Fibroblast of skin of scalp (primary cell): ENCODE measurements at places on chromosomes 16 and 17.
A peak's percentile ranks its signal among the peaks of the same experiment; 100 is the strongest.

DNA sequence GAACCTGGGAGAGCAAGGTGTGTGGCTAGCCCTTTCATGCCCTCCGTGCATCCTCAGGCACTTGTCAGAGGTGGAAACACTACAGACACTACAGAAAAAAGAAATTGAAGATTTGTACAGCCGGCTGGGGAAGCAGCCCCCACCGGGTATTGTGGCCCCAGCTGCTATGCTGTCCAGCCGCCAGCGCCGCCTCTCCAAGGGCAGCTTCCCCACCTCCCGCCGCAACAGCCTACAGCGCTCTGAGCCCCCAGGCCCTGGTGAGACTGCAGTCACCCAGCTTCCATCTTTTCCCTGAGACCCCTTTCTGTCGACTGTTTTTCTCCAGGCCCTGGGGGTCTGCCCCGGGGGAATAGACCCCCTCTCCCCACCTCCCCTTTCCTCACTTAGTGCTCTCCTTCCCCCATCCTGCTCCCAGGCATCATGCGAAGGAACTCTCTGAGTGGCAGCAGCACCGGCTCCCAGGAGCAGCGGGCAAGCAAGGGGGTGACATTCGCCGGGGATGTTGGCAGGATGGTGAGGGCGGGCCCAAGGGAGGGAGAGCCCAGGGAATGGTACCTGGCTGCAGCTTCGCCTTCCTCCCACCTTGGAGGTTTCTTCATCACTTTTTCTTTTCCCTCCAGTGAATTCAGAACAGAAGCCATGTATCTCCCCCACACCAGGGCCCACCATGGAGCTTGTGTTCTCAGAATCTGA lies 2.3 kb downstream of the COA3 start:
- no peak for DNase-seq

DNA sequence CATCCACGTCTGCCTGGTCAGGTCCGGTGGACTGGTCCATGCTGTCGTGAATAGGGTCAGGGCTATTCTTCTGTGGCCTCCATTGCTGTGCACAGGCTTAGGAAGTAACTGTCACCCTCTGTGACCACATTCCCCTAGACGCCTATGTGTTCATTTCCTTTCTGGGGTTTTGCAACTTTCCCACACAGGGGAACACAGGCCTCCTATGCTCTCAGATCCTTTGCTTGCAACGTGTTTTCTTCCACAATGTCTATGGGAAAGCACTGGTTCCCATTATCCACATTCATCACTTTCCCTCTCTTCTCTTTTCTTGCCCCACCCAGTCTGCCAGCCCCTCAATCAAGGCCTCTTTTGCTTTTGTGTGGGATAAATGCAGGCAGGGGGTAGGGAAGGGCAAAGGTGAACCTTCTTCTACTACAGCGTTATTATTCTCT lies 43.2 kb upstream of the DNAJA2 start:
- no peak for DNase-seq

DNA sequence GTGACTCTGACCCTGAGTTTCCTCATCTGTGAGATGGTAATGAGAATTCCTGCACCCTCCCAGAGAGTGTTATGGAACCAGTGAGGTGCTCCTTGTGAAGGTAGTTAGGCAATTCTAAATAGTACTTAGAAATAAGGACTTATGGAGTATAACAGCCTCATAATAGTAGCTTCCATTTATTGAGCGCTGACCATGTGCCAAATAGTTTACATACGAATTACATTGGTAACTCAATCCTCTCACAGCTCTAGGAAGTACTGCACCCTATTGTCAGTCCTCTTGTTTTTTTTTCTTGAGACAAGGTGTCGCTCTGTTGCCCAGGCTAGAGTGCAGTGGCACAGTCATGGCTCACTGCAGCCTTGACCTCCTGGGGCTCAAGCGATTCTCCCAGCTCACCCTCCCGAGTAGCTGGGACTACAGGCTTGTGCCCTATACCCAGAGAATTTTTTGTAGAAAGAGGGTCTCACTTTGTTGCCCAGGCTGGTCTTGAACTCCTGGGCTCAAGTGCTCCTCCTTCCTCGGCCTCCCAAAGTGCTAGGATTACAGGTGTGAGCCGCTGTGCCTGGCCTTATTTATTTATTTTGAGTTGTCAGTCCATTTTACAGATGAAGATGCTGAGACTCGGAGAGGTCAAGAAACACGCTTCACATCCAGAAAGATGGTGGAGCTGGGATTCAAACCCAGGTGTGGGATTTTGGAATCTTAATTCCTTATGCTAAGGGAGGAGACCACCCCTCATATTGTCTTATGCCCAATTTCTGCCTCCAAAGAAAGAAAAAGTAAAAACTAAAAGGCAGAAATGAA lies 2.9 kb downstream of the TNS4 start:
- no peak for DNase-seq

GRCh38 chr16:85733155-85733838 lies 17.6 kb downstream of the C16orf74 start:
- DNase-seq: peak; percentile 59

- peak; percentile 77 for DNase-seq
Measured at GRCh38 chr16:64866021-64866420, 255.8 kb downstream of the CDH11 start.

DNA sequence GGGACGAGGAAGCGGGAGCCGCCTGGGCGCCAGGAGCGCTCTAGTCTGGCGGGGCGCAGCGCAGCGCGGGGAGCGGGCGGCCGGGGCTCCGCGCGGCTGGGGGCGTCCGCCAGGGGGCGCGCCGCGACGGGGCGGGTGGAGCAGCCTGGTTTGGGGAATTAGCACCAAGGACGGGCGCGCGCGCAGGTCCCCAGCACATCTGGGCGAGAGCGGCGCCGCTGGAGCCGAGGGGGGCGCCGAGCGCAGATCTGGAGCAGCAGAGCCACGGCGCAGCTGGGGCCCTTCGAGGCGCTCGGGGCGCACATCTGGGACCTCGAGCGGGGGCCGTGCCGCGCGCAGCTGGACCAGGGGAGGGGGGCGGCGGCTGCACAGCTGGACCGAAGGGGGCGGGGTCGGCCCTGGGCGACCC lies at the start of gene NXPH3:
NXPH3 (plus strand) TSS at position 193 of the 409 bp plus-strand sequence. CDS start 349 bp downstream, outside the sequence.
- DNase-seq: peak; percentile 38

DNA sequence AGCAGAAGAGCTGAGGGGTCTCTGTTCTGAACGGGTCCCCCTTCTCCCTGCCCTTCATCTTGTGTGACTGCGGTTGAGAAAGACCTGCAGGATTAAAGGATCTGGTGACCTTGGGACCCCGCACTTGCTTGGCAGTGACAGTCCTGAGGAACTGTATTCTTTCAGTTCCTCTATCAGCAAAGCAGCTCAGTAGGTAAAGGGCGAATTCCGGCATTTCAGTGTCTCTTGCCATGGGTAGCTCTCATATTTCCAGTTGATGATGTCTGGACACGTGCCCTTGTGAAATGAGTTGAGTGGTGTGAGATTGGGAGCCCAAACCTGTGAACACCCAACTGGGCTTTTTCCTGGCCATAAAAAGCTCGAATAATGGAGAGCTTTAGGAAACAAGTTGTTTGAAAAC lies 135.7 kb downstream of the PRKCA start:
- no peak for DNase-seq

DNA sequence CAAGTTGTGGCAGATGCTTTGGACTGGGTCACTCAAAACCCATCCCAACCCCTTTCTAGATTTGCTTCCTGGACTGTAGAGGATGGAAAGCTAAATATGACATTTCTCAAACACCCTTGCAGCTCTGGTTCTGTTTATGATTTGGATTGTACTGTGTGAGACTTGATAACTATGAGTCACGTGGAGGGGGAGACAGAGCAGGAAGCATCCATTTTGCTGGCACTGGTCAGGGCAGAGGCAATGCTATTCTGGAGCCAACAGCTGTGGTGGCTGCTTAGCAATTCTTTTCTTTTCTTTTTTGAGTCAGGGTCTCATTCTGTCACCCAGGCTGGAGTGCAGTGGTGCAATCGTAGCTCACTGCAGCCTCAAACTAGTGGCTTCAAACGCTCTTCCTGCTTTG lies 13.6 kb upstream of the TERF2 start:
- DNase-seq: peak; percentile 40

DNA sequence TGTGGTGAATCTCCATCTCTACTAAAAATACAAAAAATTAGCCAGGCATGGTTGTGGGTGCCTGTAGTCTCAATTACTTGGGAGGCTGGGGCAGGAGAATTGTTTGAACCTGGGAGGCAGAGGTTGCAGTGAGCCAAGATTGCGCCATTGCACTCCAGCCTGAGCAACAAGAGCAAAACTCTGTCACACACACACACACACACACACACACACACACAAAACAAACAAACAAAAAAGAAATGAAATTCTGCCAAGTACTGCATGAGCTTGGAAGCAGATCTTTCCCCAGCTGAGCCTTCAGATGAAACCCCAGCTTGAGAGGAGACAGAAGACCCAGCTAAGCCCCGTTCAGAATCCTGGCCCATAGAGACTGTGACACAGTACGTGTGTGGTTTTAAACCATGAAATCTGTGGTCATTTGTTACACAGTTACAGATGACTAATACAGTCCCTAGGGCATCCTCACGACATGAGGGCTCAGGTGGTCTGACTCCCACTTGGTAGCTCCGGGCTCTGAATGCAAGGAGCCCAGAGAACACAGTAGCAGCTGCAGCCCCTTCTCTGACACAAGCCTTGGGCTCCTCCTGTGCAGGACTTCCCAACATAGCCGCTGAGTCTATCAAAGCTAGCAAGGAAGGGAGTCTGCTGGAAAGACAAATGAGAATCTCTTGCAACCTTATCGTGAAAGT lies 132.8 kb downstream of the SEC14L1 start:
- peak; percentile 24 for DNase-seq
